ENCODE measurements at places on chromosomes 4 and X.

DNA sequence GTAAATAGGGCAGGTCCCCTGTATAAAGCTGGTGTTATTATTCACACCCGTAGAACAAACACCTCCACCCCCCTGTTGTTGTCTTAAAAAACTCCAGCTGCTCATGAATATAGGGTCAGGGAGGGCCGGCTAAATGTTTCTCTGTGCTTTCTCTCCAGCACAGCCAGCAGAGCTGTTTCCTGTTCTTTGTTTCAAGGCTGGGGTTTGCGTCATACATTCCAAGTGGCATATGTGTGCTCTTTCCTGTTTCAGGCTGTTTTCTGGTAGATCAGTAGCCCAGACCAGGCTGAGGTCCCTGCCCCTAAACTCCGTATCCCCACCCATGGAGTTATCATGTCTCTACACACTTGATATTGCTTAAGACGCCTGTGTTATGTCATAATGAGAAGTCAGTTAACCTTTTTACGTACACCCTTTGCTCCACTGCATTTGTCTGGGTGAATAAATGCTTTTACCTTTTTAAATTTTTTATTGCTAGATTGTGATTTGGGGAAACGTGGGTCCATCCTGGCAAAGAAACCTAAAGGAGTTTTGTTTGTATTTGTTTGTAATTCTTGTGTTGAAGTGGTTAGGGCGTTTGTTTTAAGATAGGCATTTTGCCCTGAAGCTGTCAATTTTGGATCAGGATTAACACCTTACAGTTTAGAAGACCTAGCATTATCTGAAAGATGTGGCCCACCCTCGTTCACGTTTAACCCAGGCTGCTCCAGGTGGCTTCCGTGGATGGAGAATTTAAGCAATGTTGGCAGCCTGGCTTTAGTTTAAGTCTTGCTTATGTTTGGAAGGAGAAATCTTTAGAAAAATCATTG is 3.3 kb downstream of the KLF3 start:
- DNase-seq: peak; percentile 98

- no peak for DNase-seq
These were observed 16.7 kb downstream of the EVC2 start for GRCh38 chr4:5691491-5692132.

DNA sequence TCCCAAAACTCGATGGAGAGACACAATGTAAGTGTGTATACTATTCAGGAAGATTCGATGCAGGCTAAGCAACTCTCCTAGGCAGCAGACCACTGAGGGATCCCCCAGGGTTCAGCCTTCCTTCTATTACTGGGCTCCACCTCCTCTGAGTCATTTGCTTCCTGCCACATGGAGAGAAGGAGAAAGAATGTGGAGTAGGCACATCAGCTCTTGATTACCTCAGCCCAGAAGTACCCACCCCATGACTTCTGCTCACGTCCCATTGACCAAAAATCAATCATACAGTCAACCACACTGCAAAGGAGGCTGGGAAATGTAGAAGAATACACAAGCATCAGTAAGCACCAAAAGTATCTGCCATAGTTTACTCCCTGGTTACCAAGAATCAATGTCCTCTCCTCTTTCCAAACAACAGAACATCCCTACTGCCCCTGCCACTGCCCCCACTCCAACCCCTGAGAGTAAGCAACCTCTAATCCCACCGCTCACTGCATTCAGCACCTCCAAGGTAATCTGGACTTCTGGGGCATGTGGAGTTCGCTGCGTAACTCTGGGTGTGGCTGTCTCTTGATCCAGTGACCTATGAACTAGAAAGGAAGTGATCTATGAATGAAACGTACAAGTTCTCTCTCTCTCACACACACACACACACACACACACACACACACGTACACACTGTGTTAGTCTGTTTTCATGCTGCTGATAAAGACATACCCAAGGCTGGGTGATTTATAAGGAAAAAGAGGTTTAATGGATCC is 91.2 kb upstream of the C1QTNF7 start:
- DNase-seq: peak; percentile 13

GRCh38 chrX:6666624-6667023 is 131.7 kb upstream of the VCX3A start:
- DNase-seq: no peak

- no peak for DNase-seq
These were observed 84.8 kb upstream of the WDR44 start for GRCh38 chrX:118261151-118261550.

DNA sequence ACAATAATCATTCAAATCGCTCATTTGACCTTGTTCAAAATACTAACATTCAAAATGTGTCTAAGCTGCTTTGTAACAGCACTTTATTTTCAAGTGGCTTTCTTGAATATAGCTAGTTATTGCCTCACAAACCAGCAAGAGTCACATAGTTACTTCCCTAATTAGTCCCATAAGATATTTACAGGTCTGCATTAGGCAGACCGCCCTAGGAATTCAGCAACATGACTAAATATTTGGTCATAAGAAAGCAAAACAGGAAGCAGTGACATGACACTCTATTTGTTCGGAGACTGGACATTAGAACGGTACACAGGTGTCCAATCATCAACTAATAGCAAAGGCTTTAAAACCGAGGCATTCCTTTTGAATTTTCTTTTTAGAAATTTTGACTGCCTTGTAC is 262.0 kb downstream of the COL25A1 start:
- peak; percentile 31 for DNase-seq

GRCh38 chr4:102593147-102593546 is 92.0 kb downstream of the NFKB1 start:
- DNase-seq: no peak

GRCh38 chr4:107987916-107988762 is 1.6 kb upstream of the HADH start:
- DNase-seq: no peak

- DNase-seq: no peak
These were observed 516.5 kb upstream of the CNKSR2 start for GRCh38 chrX:20857746-20858145.

DNA sequence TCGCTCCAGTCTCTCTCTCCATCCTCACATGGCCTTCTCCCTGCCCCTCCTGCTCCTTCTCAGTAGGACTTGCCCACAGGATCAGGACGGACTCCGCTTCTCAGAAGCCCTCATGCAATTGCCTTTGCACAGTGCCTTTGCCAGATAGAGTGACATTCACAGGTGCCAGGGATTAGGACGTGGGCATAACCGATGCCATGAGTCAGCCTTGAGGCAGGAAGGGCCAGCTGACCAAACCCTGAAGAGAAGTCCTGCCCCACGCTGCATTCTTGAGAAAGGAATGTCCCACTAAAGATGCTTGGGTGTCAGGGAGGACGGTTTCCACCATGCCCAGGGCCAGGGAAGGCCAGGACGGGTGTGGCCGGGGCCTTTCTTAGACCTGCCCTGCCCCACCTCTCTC is 6.6 kb upstream of the GRPEL1 start:
- no peak for DNase-seq

DNA sequence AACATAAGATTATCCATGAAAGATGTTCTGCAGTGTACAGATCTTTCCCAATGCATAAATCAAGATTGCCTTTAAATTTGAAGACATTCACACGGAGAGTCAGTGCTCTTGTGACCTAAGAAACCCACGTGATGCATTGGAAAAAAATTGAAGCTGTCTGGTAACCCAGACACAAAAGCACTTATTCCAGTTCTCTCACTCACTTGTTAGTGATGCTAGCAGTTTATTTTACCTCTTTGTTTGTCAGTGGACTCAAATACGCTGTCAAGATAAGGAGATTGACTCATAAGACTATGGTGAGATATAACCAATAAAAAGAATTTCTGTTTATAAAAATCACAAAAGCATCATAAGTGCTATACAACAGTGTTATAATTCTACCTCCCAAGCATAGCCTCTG is 245.8 kb upstream of the SMIM31 start:
- no peak for DNase-seq

GRCh38 chr4:14887842-14888433 is 114.3 kb upstream of the CPEB2 start:
- no peak for DNase-seq

DNA sequence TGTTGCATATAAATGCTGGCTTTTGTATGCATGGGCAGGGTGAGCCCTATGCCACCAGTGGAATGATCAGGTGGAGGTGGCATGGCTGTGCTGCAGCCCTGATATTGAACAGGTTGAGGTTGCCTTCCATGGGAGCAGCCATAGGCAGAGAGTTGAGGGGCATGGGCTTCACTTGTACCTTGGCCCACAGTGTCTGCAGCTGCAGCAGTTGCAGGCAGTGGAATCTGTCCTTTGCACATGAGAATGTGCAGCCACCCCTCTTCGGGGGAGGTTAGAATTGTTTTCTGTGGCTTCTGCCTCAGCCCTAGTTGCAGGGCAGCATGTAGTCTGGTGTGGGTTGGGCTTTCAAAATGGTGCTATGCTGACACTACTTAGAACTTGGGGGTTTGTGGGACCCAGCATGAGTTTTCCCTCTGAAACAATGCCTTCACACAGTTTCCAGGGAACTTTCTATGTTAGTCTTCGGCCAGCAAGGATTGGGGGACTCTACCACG is 25.4 kb upstream of the VSIG1 start:
- no peak for DNase-seq

- peak; percentile 57 for DNase-seq
These were observed 405 bp upstream of the HS3ST1 start for GRCh38 chr4:11428899-11429698.

- DNase-seq: no peak
These were observed 1050.0 kb upstream of the INTU start for GRCh38 chr4:126582737-126583136.

- no peak for DNase-seq
These were observed 40.8 kb upstream of the IL9R start for GRCh38 chrX:155956649-155957048.

DNA sequence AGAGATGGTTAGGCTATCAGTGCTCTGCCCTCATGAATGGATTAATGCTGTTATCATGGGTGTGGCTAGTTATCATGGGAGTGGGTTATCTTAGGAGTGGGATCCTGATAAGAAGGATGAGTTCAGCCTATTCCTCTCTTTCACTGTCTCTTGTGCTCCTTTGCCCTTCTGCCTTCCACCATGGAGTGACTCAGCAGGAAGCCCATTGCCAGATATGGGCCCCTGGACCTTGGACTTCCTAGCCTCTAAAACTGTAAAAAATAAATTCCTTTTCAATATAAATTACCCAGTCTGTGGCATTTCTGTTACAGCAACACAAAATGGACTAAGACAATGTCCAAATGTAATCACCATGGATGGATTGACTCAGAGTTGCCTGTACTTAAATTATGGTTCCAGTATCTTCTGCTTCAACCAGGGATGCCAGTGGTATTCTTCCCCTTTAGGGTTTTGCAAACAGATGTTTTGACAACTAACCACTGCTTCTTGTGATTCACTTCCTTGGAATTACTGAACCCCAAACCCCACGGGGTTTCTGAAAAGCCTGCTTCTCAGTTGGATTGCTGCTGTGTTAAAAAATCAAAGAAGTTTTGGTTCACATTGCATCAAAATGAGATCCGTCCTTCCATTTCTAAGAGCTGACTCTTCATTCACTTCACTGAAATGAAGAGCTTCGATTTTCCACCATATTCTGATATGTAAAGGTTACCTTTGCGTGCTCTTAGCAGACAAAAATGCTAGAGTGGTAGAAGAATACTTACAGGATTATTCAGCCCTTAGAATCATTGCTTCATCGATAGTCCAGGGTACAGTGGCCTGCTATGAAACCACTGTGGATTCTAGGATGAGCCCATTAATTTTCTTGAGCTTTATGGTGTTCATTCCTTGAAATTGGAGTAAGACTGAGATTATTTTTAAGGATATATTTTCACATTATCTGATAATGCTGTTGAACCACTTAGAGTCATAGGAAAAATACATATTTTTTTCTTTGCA is 107.7 kb downstream of the FRMPD4 start:
- DNase-seq: no peak

DNA sequence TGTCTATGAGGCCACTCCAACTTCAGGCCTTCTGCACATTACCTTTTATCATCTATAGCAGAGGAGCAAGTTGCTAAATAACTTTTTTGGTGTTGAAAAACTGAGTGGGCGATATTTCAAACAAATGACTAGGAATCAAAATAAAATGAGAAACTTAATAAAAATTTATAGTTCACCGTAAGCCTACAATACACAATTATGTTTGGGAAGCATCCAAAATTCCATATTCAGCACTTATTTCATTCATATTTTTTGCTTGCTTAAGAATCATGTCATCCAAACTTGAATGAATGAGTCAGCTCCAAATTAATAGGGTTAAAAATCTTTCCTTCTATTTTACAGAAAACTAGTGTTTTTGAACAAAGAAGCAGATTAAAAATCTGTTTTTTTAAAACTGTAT is 119.1 kb downstream of the SH3RF1 start:
- no peak for DNase-seq

DNA sequence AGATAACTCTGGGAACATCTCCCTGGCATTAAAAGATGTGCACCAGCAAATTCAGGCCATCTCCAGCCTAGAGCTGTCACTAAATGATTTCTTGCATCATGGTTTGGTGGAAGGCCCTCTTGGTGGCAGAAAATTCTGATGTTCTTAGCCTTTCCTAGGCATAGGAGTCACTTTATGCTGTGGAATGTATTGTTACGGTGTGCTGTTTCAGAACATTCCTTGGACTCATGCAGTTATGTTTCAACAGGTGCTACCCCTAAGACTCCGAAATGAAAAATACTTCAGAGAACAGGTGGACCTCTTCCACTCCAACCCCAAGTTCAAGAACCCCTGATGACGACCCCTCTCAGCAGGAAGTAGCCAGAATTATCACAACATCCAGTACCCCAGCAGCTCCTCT is 20.3 kb upstream of the PAPSS1 start:
- no peak for DNase-seq

All from kidney capillary endothelial cell (primary cell).